NCI-H1436 treated with DMSO at 0.1 percent for 48 hours (cell line): ENCODE measurements at places on chromosomes 6 and 20.

- DNase-seq, result no peak
Measured at GRCh38 chr6:163897030-163897429, 482.5 kb downstream of the QKI start.

- no peak for DNase-seq
Measured at GRCh38 chr20:62603021-62603906, 39.0 kb upstream of the SLCO4A1 start.

GRCh38 chr6:25660512-25660911 lies 8.5 kb downstream of the SCGN start:
- DNase-seq, result no peak

- DNase-seq, result no peak
Measured at GRCh38 chr6:47256361-47256760, 53.3 kb downstream of the TNFRSF21 start.

GRCh38 chr6:20362623-20363022 lies 39.1 kb upstream of the E2F3 start:
- DNase-seq, result no peak

DNA sequence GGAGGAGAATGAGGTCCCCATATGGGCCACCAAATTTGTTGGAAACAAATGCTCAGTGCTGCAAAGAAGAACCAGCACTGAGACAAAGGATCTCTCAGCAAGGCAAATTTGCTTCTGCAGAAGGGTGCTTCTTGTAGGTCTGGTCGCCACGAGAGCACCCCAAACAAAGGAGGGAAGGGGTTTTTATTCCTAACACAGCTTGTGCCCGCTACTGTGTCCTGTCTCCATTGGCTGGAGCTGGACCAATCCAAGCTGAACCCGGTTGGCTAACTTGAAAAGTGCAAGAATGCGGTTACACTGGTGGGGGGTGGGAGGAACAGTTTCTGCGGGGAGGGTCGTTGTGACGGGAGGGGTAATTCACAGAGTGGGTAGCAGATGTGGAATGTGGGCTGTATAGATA lies 54.1 kb upstream of the TULP1 start:
- no peak for DNase-seq

- no peak for DNase-seq
Measured at GRCh38 chr6:14458669-14459266, 341.2 kb downstream of the CD83 start.

GRCh38 chr6:155100087-155100486 lies 105.0 kb downstream of the TIAM2 start:
- no peak for DNase-seq

DNA sequence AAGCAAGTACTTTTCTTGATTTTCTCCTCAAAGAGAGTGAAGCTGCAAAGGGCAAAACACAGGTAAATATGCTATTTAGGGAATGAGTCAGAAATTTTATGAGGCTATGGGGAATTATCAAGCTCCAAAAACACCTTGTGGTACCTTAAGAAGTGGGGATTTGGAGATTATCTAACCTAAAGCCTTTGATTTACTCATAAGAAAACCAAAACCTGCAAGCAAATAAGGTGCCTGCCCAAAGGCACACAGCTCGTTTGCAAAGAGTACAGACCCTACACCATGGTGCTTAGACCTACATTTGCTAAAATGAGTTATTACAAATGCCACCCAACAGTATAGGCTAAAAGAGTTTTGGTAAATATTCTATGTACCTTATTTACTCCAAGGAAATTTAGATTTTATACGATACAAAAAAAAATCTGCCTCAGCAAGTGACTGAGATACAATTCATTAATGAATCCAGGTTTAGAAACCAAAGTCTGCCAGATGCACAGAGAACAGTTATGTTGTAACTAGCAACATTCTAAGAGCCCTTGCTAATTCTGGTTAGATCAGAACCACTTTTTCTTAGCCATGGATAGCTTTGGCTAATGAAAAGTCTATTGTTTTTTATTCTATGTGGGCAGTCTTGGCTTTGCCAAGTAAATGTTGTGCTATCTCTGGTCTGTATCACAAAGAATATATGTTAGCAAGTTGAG lies 101.5 kb downstream of the KHDC1L start:
- DNase-seq, result no peak

- no peak for DNase-seq
Measured at GRCh38 chr20:15763366-15763765, 809.9 kb downstream of the KIF16B start.

DNA sequence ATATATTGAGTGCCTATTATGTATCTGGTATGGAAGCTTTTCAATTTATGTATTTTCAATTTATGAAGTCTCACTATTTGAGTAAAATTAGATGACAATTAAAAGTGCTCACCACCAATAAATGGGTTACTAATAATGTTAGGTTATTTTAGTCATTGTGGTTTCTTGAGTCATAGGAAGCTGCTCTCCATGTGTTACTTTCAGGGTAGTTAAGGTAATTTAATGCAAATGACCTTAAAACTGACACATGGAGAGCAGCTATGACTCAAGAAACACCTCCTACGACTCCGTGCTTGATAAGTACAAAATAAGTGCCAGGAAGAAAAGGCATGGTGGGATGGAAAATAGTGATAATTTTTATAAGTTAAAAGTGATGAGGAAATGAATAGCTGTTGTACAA lies 16.5 kb upstream of the TINAG start:
- DNase-seq, result no peak
